ENCODE measurements at places on chromosomes 11 and 22.

DNA sequence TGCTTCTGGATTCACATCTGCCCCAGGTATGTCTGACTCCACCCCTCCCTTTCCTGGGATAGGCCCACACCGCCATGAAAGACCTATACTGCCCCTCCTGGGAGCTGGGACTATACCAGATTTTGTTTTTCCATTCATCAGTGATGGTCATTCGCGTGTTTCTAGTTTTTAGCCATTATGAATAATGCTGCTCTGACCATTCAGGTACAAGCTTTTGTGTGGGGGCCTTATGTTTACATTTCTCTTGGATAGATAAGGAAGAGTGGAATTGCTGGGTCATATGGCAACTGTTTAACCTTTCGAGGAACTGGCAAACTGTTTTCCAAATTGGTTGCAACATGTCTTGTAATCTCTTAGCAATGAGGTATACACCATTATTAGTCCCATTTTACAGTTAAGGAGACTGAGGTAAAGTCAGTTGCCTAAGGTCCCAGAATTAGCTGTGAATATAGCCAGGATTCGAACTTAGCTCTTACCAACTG is 1.2 kb upstream of the TBC1D10A start:
- DNase-seq = no peak

GRCh38 chr22:47277531-47277930 is 515.1 kb downstream of the TBC1D22A start:
- no peak for DNase-seq

DNA sequence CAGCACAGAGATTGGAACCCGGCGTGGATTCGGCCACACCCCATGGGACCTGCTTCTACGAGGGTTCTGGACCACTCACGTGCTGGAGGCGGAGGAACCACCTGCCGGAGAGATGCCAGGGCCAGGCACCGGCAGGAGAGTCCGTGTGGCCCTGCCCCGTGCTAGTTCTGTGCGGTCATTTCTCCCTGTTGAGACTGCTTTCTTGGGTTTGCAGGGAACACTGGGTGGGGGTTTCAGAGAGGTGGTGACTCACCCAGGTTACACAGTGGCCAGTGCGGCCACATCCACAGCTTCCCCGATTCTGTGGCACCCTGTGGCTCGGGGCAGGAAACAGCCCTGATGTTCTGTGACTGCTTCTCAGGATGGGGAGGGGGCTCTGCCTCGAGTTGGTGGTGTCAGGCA is 3.6 kb upstream of the PHLDA2 start:
- DNase-seq = no peak

DNA sequence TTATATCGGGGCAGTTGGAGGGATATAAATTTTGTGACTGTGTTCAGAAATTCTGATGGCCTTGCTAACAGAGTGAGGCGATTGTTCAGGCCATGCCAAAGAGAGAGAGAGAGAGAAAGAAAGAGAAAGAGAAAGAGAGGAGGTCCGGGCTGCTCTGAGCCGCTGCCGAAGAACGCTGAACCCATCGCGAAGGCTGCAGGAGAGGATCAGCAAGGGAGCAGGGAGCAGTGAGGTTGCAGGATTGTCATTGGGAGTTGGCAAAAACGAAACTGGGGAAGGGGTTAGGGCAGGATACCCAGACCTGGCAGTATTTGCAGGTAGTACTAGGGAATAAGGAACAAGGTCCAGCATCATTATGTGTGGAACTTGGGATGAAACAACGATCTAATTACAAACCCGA is 537.1 kb downstream of the INSC start:
- no peak for DNase-seq

GRCh38 chr22:19801340-19802000 is 40.9 kb downstream of the TBX1 start:
- no peak for DNase-seq

DNA sequence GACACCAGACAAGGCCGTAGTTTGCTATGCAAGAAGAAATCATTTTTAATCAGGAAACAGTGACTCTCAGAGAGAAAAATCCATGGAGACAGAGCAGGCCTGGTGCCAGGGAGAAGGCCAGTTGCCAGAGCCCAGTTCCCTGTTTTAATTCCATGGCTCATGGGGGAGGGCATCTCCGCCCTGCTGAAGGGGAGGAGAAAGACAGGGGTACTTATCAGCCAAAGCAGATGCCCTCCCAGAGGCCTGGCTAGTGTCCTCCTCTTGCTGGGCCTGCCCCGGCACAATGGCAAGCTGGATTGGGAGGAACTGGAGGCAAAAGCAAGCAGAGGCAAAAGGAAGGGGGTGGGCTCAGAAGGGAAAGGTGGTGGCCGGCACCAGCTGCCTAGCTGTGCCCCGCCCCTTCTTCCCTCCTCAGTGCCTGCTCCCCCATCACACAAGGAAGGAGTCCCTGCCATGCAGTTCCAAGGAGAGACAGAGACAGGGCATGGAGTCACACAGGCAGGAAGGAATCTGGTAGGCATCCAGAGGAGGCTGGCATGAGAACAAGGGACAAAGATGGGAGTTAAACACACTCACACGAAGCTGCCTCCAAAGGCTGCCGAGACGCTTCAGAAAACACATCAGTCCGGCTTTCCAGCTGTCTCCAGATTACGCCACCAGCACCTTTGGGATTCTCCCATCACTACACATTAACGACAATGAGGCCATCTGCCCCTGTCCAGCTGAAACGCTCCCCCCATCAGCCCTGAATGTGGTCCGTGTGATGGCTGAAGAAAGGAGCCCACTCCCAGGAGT is 591.8 kb downstream of the BUD13 start:
- no peak for DNase-seq

DNA sequence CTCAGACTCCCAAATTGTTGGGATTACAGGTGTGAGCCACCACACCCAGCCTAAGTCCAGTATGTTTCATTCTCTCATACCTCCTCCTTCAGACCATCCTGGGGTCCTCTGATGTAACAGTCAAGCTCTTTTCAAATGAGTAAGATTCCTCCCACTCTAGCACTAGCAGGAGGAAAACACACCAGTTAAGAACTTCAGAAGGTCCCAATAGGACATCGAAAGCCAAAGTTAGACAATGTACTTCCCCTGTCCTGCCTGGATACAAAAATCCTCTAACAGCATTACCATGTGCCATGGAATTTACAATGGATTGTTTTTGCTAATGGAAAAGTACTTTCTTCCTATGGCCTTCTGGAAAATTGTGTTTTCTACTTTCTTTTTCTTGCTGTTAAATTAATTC is 67.1 kb downstream of the CCDC34 start:
- DNase-seq = no peak

DNA sequence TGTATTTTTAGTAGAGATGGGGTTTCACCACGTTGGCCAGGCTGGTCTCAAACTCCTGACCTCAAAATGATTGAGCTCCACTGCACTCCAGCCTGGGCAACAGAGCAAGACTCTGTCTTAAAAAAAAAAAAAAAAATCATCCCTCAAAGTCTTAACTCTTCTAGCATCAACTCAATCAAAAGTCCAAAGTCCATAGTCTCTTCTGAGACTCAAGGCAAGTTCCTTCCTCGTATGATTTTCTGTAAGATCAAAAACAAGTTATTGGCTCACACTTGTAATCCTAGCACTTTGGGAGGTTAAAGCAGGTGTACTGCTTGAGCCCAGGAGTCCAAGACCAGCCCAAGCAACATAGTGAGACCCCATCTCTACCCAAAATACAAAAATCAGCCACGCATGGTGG is 24.4 kb downstream of the PLEKHB1 start:
- no peak for DNase-seq

DNA sequence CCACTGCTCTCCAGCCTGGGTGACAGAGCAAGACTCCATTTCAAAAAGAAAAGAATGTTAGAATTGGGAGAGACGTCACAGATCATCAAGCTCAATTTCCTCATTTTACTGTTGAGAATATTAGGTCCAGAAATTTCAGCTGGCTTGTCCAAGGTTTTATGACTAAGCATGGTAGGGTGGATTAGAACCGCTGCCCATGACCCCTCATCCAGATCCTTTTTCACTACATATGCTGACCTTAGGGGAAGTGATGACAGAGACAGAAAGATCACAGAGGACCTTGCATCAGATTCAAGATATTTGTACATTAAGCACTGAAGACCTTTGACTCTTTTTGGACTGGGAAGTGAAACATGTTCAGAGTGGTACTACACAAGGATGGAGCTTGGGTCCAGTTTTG is 134.5 kb downstream of the ADAMTS15 start:
- no peak for DNase-seq

DNA sequence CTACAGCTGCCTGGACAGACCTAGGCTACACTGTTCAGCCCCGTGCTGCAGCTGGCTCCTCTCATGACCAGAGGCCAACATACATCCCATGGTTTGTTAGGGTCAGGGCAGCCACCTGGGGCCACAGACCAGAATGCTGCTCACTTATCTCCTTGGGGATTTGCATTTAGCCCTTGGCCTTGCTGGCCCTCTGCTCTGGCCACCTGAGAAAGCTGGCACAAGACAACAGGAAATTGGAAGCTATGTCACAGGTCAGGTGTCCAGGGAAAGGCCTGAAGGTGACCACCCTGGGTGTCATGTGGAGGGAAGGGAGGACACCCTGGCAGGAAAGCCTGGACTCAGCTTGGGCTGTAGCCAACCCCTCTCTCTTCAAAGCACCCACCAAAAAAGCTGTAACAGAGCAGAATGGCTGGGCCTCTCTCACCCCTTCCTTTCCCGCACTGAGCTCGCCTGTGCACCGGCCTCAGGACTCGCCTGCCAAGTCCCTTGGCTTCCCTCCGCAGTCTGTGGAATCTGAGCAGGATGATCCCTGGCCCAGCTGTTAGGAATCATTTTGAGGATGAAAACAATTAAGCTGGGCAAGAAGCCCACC is 86.3 kb downstream of the SNX19 start:
- no peak for DNase-seq

DNA sequence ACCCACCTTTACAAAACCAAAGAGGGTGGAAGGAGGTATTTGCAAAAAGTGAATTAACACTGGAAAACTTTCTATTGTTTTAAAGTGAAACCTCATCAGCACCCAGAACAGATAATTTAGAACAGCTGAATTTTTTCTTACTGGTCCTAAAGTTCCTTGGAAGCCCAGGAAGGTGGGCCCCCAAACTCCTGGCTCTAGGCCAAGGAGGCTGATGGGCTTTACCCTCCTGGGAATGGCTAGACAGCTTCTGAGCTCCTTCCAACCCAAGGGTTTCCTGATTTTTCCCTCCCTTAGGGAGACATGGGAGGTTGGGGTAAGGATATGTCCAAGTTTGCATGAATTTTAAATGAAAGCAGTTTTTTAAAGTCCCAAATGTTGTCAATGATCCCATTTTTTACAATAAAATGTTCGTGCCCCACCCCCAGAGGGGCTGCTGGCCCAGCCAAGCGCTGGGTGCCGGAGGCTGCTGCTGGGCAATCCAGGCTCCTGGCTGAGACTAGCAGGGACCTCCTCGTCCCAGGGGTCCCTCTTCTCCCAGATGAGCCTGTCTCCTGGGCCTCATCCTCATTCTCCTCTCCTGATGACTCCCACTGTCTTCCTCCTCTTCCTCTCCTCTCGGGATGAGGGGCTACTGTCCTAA is 28.4 kb downstream of the RELT start:
- DNase-seq = no peak

DNA sequence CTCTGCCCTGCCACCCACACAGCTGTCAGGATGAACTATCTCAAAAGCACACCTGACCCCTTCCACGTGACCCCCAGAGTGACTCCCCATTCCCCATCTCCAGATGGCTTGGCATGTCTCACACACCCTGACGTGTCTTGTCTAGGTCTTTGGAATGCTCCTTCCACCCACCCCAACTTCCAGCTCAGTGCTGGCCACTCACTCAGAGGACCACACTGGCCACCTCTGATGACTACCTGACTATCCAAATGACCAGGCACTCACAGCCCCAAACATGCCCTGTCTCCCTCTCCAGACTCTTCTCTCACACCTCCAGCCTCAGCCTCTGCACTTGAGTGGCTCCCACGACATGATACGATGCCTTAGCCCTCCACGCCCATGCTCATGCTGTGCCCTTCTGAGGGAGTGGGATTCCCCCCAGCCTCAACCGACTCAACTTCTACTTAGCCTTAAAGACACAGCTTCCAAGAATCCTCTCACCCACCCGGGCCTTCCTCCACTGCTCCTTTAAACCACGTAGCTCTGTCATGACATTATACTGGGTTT is 259.4 kb downstream of the BUD13 start:
- DNase-seq = no peak

DNA sequence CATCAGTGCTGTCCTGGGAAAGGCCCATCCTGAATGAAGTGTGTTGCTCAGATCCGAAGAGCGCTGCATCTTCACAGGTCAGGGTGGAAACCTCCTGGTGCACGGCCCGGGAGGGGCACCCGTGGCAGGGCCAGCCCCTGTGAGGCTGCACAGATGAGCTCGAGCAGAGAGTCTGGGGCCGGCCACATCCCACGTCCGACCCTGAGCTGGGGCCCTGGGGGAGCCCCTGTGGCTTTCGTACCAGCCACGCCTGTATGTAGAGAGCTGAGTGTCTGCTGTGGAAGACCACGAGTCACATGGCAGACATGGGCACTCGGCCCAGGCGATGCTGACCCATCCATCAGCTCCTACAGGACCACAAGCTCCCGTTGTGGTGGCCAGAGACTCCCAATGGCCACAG is 24.9 kb upstream of the SEPTIN5 start:
- no peak for DNase-seq

GRCh38 chr22:40709752-40710413 is 30.6 kb downstream of the MCHR1 start:
- no peak for DNase-seq

- DNase-seq = no peak
Observed at GRCh38 chr22:31239771-31240370, 27.8 kb downstream of the LIMK2 start.

GRCh38 chr11:3929232-3929631 is 73.8 kb downstream of the STIM1 start:
- DNase-seq = no peak

DNA sequence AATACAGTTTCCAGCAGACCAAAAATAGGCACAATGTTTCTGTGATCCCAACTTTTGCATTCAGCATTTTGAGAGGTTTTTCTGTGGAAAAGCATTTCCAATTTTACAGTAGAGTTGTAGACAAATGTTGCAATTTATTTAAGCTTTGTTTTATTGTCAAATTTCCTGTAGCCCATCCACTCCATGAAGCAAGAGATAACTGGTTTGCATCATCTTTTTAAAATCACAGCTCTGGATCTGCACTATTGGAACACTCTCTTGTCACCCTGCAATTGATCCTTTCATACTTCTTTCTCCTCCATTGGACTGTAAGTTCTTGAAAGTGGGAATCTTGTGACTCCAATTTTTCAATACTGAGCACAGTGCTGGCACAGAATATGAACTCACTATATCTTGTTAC is 86.0 kb downstream of the MAML2 start:
- no peak for DNase-seq

GRCh38 chr11:76694664-76695063 is 24.1 kb upstream of the LRRC32 start:
- DNase-seq = no peak

- DNase-seq = no peak
Observed at GRCh38 chr22:19836512-19836911, 18.2 kb downstream of the GNB1L start.

Data from stimulated activated CD4-positive, alpha-beta T cell treated with anti-CD3 and anti-CD28 coated beads, Interleukin-15, amount 100 ng/mL, for 48 hours (primary cell).